CD4-positive, alpha-beta T cell treated with Interferon gamma for 1 hour (primary cell): ENCODE measurements at places on chromosomes 11 and 22.

GRCh38 chr22:48261706-48262105 is 1499.3 kb downstream of the TBC1D22A start:
- no peak for DNase-seq

DNA sequence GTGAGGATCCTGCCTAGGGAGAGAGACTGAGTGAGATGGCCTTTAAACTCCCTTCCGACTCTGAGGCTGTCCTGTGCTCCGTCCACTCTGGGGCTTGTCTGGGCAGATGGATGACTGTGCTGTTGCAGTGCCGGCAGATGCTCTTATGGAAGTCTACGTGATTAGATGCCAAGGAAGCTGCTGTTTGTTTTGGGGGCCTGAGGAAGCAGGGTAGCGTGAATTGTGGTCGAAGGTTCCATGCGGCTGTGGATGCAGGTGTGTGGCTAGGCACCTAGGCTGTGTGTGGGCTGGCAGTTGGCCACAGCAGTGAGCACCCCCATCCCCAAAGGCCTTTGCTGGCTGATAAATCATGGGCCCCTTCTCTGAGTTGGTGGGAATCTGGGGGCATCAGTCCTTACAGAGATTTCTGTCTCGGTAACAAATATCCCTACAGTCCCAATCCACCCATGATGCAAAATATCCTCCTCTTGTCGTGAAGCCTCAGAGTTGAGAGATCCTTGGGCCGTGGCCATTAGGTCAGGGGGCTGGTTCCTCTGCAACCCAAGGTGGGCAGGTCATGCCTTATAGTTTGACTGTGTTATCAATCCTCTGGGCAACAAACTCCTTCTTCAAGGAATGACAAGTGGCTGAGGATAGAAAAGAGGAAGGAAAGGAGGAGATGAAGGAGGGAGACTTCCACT is 31.2 kb downstream of the AMPD3 start:
- no peak for DNase-seq

GRCh38 chr11:17596711-17597110 is 49.7 kb downstream of the OTOG start:
- DNase-seq = no peak

GRCh38 chr11:111297696-111298095 is 650 bp upstream of the POU2AF3 start:
- no peak for DNase-seq

DNA sequence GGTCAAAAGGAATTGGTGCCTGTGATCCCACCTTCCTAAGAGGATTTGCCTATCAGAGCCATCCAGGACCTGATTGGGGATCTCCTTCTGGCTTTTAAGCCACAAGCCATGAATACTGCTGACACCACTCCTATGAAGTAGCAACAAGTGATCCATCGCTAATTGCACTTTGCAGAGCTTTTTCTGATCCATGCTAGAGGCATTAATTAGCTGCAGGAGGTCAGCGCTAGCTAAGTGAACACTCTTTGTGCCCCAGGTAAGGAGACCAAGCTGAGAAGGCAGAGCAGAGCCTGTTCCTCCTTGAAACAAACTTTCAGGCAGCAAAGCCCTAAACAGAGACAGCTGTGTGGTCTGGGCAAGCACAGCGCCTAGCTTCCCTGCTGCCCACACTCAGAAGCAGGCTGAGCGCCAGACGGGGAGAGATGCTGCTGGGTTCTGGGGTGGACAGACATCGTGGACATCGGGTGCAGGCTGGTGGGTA is 122.2 kb downstream of the ABTB2 start:
- DNase-seq = no peak

DNA sequence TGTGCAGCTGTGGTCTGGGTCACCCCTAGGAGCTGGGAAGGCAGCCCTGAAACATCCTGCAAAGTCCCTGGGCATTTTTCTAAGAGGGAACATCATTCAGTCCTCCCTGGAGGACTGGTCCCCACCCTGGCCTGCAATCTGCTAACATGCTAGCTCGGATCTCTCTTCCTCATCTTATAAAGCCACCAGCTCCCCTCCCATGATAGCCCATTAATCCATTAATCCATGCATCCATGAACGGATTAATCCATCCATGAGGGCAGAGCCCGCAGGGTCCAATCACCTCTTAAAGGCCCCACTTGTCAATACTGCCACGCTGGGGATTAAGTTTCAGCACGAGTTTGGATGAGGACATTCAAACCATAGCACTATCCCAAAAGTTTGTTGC is 12.1 kb downstream of the PRG3 start:
- DNase-seq = no peak

DNA sequence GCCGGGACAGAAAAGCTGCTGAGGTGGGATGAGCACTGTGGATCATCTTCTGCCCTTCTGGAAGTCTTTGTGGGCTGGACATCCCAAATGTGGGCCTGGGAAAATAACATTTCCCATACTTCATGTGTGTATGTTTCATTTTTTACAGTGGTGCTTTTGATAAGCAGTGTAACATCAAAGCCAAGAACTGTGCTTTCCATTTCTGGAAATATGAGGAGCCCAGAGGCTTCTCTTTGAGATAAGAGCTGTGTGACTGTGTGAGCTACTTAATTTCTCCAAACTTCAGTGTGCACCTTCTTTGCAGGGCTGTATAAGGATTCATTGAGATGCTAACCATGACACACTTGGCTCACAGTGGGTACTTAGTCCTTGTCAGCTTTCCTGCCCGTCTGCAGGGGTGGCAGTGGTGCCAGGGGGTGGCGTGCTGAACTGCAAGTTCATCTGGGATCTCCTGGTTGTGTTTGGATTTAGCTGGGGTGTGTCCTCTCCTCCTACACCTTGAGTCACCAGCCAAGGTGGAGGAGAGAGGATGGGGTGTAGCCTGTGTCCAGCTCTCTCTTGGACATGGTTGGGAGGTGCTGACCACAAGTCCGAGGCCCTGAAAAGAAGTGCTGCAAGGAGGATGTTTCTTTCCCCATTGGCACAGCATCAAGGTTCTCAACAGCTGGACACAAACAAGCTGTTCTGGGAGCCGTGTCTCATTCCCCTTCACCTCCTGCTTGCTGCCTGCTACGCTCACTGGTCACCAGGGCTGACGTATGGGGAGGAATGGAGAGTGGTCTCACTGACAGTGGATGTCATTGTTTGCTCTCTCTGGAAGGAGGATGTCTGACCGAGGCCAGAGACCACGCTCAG is 139.4 kb downstream of the TEAD1 start:
- no peak for DNase-seq

GRCh38 chr11:11985016-11985715 is 23.3 kb downstream of the DKK3 start:
- no peak for DNase-seq

- no peak for DNase-seq
These were observed 1.7 kb downstream of the PICALM start for GRCh38 chr11:86067009-86067850.

DNA sequence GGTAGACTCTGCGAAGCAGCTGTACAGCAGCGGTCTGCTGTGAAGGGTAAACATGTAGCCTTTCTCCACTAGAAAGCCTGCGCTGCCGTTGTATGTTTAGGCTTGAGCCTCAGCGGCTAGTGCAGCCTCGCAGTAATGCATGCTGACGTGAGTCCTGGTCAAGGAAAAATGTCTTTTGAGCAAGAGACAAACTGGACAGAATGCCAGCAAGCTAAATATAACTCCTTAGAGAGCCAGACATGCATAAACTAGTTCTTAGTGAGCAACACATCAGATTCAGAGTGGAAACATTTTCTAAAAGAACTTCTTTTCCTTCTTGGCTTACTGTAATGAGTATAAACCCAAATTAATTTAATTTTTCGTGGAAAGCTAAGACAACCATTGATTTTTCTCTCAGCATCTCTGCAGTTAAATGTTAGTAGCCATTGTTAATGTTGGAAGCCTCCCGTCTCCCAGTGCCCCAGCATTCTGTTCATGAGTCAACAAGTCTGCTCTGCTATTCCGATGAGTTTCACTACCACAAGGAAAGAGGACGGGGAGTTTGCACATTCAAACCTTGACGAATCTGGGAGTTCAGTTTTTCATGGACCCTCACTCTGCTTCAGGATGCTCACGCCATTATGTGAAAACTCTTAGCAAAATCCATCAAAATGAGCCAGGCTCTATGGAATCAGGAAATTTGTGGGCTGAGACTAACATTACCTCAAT is 51.4 kb downstream of the JAM3 start:
- no peak for DNase-seq

- no peak for DNase-seq
These were observed 426.1 kb upstream of the CADM1 start for GRCh38 chr11:115930291-115930690.

DNA sequence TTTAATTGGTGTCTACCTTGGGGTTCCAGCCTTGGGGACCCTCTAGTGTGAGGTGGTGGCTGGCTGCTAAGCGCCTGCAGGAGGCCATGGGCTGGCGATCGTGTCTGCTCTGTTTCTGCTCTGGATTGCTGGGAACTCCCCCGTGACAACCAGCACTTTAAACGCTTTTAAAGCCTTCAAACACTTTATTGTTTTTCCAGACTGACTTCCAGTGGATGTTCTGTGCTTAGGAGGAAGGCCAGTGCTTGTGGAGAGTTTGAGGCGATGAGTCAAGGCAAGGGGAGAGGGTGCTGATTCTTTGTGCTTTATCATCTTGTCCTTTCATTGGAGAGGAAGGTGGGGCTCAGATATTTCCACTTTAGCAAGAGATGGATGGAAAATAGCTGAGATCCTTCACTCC is 81.6 kb downstream of the FLI1 start:
- no peak for DNase-seq

DNA sequence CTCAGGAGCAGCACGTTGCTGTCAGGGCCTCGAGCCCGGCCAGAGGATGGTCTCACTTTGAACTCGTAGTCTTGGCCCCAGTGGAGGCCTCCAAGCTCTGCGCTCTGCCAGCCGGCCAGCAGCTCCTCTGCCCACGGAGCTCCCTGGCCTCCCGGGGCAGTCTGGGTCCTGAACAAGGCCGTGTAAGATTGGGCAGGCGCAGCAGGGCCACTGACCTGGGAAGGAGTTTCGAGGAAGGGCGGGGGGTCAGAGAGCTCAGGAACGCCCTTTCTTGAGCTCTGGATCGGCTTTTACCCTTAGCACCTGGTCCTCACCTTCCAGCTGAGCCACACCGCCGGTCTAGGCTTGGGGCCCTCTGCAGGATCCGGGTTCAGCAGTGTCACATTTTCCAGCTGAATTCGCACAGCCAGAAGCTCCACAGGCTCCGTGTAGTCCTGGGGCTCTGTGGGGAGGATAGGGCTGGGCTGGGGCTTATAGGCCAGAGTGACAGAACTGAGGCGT is 2.1 kb downstream of the ROBO4 start:
- DNase-seq = no peak

DNA sequence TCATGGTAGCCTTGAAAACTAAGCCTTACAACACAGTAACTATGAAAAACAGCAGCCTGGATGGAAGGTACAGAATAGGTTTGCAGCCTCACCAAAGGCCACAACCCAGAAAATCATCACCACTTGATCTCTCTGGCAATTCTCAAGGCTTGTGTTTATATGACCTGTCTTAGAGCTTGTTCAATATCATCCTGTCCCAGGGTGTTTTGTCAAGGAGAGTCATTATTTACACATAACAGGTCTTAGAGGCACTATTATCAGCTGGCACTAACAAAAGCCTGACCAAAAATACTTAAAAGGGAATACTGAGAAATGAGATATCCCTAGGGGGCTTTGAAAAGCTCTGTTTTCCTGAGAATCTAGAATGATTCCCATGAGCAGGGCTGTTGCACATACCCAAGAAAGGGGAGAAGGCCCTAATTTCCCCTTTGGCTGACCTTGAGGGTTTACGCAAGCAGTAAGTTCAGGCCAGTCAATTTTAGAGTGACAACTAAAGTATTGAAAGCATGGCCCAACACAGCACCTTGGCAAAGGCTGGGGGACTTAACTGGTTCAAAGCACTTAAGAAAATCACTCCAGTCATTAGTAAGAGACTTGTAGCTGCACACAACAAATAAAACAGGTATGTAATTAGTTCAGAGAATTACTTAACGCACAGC is 7.9 kb downstream of the SC5D start:
- DNase-seq = no peak

DNA sequence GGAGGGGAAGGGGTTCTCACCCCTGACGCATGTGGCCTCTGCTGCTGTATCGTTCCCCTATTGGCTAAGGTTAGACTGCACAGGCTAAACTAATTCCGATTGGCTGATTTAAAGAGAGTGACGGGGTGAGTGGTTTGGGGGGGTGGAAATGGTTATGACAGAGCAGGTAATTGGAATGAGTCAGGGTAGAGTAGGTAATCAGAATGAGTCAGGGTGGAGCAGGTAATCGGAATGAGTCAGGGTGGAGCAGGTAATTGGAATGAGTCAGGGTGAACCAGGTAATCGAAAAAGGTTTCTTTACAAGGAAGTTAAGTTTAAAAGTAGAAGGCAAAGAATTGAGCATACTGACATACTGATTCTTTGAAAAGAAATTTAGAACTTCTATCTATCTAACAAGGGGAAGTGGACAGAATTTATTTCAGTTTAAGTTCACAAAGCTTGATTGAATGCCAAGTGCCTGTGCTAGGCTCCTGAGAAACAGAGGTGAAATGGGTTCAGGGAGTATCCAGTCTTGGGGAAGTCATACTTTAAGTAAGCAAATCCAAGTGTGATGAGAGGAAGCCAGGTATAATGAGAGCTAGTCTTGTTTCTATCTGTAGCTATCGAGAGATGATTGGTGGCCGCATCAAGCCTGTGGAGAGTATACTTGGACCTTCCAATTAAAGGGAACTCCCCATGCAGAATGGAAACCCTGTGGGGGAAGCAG is 58.0 kb downstream of the C11orf91 start:
- no peak for DNase-seq

- no peak for DNase-seq
These were observed 14.4 kb upstream of the TBC1D10A start for GRCh38 chr22:30340911-30341685.

DNA sequence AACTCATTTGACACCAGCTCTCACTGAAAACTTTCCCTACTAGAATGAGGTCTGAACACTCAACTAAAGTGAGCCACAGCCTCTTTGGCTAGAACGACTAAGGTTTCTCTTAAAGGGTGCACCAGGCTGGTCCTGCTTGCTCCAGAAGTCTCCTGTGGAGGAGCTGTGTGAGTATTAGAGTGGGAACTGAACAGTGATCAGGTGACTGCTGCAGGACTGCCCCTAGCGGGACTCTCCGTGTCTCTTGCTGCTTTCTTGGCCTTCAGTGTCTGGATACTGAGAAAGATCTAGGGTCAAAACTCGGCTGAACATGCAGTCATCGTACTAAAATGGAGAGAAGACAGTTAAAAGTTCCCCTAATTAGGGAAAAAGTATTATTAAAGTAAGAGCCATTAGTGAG is 34.6 kb downstream of the FAM118A start:
- DNase-seq = no peak

- no peak for DNase-seq
These were observed 245.0 kb downstream of the KIRREL3 start for GRCh38 chr11:126755526-126755925.

DNA sequence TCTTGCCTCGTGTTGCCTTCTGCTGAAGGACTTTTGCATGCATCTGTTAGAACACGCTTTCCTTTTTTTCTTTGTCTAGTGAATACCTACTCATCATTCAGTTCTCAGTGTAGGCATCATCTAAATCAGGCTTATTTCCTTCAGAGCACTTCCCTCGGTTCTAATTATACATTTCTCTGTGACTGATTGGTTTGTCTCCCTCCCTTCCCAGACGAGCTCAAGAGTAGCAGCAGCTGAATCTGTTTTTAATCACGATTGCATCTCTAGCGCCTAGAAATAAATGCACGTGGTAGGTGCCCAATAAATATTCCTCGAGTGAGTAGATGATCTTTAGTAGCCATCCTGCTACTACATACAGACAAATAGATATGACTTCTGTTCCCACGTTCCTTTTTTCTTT is 6.3 kb downstream of the CEP164 start:
- no peak for DNase-seq

- DNase-seq = no peak
These were observed 17.4 kb upstream of the TMEM121B start for GRCh38 chr22:17138513-17138912.
